Stimulated activated CD8-positive, alpha-beta memory T cell treated with anti-CD3 and anti-CD28 coated beads, Interleukin-7, amount 100 ng/mL, for 1 hour (primary cell): ENCODE measurements at places on chromosomes 16 and 17.
A peak's percentile ranks its signal among the peaks of the same experiment; 100 is the strongest.

- no peak for DNase-seq
These were observed 585.5 kb upstream of the SOX9 start for GRCh38 chr17:71535321-71535720.

DNA sequence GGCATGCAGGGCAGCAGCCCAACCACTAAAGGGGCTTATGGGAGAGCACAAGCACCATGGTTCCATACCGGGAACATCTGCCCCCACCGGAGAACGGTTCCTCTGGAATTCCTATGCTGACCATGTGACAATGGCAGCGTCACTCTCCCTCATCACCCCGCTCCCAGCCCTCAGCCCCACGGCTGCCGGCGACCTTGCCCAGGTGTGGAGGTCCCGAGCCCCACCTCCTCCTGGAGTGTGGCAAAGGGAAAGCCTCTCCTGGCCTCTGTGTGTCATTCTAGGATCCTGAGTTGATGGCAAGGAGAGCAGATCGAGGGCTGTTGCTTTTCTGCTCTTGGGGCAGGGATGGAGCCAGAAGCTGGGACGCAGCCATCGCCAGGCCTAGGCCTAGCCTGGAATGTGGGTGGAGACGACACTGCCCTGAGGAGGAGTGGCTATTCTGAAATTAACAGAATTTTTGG is 17.8 kb upstream of the RNPS1 start:
- no peak for DNase-seq

GRCh38 chr17:17946093-17946492 is 26.1 kb downstream of the TOM1L2 start:
- DNase-seq, result no peak

DNA sequence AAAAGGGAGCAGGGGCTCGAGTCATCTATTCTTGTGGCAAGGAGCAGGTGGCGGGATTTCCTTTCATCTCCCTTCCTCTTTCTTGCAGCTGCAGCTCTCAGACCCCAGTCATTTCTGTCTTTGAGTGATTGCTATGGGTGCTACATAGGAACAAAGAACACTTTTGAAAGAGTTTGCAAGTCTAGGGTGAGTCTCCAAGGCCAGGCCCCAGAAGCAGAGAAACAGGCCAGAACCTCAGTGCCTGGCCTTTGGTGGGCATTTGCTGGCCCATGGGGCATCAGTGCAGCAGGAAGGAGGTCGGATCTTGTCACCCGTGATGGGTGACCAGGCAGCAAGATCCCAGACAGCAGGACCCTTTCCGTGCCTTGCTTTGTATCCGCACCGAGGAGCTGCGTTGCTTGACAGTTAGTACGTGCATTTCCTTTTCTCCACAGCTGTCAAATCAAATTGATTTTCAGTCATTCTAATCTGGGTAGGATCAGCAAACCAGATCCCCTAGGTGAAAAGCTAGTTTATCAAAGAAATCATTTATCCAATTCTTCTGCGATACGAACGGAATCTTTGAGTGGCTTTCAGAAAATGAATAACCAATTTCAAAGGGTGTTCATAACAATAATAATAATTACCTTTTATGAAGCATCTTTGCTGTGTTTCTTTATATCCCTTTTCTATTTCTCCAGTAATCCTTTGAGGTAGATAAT is 244.6 kb upstream of the MAF start:
- DNase-seq, result no peak

DNA sequence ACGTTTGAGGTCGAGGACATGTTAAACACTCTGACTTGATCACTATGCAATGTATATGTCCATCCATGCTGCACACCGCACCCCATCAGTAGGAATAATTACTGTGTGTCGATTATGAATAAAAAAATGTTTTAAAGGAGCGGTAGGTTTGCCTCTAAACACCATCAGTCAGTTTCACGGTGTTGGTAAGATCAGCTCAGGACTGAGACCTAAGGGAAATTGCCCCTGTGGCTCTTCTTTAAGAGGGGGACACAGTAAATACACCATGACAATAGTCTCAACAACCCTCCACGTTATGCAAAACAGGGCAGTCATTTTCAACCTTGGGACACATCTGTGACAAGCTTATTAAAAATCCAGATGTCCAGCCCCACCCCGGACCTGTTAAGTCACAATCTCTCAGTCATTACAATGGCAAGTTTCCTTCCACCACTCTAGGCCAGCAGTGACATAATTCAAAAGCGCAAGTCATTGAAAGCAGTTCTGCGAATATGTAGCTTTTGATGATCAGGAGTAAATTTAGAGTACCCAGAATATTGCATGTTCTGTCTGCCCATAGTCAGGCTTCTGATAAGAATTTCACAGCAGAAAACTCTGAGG is 1.2 kb downstream of the ATMIN start:
- no peak for DNase-seq

DNA sequence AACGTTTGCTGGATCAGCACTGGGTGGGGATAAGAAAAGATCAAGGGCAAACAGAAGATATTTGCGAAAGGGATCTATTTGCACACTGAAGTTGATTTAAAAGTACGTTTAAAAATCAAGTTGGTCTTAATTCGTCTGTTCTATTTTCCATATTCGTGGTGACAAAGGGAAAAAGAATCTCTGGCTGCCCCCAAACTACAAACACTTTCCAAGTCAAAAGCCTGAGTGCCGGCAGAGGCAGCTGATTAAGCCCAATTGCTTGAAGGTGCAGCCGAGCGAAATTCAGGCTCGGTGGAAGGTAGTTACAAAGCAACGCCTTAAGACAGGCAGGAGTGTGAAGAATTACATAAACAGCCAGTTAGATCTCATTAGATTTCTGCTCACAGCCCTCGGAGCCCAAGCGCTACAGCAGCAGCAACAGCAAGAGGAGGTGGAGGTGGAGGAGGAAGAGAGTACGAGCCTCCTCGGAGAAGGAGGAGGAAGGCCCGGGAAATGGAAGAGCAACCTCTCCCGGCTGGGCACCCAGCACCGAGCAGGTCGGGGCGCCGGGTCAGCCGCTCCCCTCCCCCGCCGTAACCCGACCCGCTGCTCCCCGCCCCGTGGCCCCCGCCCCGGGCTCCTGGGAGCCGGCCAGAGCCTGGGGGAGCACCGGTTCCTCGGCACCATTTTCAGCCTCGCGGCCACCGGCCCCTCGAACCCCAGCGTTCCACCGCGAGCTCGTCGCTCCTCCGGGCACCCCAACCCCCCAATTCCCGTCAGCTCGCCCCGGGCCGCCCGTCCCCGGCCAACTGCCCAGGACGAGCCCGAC is 890 bp downstream of the TOB1 start:
- DNase-seq, result no peak

DNA sequence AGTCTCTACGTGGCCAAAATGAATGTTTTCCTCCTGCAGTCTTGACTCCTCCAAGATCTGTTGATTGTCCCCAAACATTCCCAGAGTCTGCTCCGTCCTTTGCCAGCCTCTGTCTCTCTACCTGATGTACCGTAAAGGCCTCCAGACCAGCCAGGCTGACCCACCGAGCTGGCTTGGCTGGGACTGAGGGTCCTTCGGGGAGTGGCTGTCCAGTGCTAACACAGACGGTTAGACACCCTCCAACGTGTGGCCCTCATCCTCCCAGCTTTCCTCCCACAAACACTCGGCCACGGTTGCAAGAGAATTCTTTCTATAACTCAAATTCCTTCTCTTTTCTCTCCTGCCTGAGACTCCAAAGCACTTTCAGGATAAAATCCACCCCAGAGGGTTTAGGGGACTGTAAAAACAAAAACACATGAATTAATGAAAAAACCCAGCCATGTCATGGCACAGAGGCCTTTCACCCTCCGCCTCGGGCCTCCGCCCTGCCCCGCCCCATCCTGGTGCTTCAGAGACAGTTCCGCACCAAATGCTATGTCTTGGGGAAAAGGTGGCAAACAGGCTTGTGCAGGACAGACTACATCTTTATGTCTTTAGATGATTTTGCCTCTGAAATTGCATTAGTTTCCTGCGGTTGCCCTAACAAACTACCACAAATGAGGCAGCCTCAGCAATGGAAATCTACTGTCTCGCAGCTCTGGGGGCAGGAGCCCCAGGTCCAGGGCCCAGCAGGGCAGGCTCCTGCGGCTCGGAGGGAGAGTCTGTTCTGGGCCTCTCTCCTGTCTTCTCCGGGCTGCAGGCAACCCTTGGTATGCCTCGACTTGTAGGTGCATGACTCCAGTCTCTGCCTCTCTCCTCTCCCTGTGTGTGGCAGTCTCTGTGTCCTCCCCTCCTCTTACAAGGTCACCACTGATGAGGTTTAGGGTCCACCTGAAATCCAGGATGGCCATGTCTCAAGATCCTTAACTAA is 72.5 kb upstream of the CBX4 start:
- DNase-seq, result no peak

DNA sequence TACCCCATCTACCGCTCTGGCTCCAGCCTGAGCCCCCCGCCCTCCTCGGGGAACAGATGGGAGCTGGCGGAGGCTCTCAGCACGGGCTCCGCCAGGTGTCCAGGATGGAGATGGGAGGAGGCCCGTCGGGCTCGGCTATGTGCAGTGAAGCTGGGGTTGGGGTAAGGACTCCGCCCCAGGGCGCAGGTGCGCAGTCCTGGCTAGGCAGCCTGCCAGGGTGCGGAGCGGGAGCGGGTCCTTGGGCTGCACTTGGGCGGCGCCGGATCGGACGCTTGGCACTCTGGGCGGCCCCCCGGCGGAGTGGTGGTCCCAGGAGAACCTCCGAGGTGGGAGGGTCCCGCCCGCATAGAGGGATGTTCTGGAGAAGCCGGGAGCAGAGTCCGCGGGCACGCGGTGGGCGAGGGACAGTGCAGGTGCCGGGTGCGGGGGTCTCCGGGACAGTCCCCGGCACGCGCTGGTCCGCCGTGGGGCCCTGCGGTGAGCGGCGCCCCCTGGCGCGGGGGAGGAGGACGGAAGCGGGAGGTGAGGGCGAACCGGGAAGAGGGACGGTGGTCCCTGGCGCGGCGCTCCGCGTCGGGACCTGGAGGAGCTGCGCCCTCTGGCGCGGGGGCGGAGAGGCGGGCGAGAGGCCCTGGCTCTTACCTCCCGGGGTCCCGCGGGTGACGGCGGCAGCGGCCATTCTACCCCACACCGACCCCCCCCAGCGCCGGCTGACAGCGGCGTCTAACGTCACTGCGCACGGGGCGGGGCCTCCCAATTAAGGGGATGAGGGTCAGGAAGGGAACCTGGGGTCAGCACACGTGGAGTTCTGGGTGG is at the start of gene CAMTA2:
CAMTA2 (minus strand) TSS at position 725 of the 816 bp plus-strand sequence. CDS start 1,453 bp downstream, outside the sequence.
- DNase-seq, result peak; percentile 75

GRCh38 chr17:17134957-17135333 is 71.2 kb downstream of the PLD6 start:
- no peak for DNase-seq

GRCh38 chr17:51709694-51710633 is 448.6 kb downstream of the CA10 start:
- no peak for DNase-seq

GRCh38 chr16:74997042-74997491 is 1.8 kb upstream of the ZNRF1 start:
- DNase-seq, result no peak

GRCh38 chr17:63592797-63593196 is 7.9 kb upstream of the TACO1 start:
- DNase-seq, result no peak

- no peak for DNase-seq
These were observed 23.4 kb upstream of the SEC14L1 start for GRCh38 chr17:77117415-77117814.

- no peak for DNase-seq
These were observed 2.7 kb downstream of the NEUROD2 start for GRCh38 chr17:39604911-39605491.

DNA sequence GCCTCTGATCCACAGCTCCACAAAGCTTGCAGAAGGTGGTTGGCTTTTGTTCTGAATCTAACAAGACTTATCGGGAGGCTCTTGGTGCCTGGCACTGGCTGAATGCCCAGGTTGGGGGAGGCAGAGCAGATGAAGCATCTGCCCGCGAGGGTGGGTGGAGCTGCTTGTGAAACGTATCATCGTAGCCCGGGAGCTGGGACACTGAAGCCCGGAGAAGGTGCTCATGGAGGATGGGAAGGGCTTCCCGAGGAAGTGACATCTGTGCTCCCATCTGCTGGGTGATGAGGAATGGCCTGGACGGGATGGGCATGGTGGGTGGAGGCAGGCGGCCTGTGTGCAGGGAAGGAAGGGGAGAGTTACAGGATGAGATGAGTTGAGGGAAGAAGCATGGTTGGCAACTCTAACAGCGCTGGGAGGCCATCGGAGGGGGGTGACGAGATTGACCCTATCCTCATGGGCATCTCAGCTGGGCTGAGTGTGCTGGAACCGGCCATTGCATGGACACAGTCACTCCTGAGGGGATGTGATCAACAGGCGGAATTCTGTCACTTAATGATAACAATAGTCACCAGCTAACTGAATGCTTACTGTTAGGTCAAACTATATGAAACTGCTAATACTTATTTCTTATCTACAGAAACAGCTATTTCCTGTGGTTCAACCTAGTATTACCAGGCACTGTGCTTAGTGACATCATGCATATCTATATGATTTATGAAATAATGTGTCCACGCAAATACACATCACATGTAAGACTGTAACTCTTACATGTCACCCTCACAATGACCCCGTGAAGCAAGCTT is 102.7 kb downstream of the ABCC6 start:
- DNase-seq, result no peak

GRCh38 chr17:40157973-40158372 is 17.6 kb downstream of the CASC3 start:
- no peak for DNase-seq

- DNase-seq, result no peak
These were observed 187.5 kb downstream of the TANC2 start for GRCh38 chr17:63153488-63153887.

- DNase-seq, result no peak
These were observed 39.2 kb downstream of the KSR1 start for GRCh38 chr17:27495460-27495859.

DNA sequence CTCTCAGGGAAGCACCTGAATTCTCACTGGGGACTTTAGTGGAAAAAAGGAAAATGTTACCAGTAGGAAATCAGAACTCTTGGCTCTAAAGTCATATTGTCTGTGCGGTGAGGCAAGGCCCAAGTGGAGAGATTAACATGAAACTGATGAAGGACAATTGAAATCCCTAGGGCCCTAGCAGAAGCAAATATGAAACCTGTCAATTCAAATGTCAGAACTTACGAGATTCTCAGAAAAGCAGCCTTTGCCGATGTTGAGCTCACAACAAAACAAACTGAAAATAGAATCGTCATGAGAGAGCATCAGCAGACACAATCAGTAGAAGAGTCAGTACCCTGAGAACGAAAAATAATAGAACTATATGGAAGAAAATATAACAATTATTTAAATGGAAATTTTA is 108.8 kb downstream of the ELAC2 start:
- DNase-seq, result no peak

GRCh38 chr17:6494239-6494941 is 50.1 kb downstream of the PIMREG start:
- no peak for DNase-seq

- no peak for DNase-seq
These were observed 1.6 kb downstream of the XYLT1 start for GRCh38 chr16:17469011-17469740.

- DNase-seq, result no peak
These were observed 80.5 kb downstream of the ZNF778 start for GRCh38 chr16:89297910-89298545.
